ENCODE measurements at places on chromosomes 3 and 15. TPM values are rescaled to one million over a fixed set of nuclear protein-coding genes. Genes with fewer than 3 reads are reported as not detected.

LIPC gene
- total RNA-seq = 0.50 TPM

ZNF385D gene
- total RNA-seq = 8.1 TPM

HDC gene
- 4.0 TPM for total RNA-seq

CMTM8 gene
- 3.1 TPM for total RNA-seq
